ENCODE measurements at places on chromosomes 12 and 14.

DNA sequence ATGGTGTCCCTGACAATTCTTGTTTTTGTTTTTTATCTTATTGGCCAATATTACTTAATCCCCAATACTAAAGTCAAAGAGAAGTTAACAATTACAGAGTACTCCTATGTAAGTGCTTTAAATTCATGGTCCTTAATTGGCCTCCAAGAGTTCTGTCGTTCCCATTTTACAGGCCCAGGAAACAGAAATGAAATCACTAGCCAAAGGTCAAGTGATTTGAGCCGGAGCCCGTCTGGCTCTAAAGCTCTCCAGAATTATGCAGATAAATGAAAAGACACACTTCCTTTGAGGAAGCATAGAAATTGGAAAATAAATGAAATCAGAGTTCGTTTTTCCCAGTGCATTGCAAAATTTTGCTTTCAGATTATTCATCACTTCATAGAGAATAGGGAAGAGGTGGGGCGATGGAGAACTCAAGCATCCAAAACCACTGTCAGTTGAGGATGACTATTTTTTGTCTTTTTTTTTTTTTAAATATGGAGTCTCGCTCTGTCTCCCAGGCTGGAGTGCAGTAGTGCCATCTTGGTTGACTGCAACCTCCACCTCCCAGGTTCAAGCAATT is 78.5 kb downstream of the MAP1LC3B2 start:
- DNase-seq, result no peak

GRCh38 chr14:36268121-36268520 is 52.3 kb downstream of the MBIP start:
- DNase-seq, result no peak

DNA sequence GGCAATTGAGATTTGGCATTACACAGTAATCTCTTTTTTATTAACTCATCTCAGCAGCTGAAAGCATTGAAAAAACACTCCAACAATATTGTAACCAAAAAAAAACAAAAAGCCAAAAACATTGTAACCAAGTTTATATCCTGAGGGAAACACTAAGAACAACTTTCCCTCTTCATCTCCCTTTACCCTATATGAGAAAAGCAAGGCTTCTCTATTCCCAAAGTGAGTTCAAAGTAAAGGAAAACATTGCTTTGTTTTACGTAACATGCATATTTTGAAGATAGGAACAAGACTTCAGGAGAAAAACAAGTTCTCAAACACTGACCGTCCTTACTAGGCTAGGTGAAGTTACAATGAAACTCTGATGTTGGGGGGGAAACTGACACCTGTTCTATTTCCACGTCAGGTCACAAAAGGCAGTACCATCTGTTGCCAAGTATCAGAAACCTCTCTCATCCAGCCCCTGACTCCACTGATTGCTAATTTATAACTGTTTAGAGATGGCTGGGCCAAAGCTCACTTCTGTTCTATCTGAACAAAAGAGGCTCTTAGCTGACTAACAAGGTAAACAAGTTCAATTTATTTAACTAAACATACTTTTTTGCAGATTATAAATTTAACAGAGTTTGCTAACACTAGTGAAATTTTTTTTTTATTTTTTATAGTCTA is 67.9 kb upstream of the PLXNC1 start:
- DNase-seq, result no peak

DNA sequence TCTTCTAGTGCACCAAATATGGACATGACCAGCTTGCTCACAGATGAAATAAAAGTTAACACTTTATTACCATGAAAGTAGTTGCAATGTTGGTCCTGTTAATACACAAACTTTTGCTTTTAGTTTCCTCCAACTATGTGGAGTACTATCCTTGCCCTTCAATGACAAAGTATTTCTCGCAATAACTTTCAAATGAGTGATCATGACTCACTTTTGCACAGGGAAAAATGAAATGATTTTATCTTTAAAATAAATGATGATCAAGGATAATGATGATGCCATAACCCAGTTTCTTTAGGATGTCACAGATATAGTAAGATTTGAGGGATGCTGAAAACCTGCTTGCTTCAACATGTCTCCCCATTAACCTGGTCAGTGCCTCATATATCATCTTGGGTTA is 254.0 kb upstream of the KITLG start:
- DNase-seq, result no peak

GRCh38 chr12:27337376-27337775 is 4.7 kb downstream of the BMAL2 start:
- DNase-seq, result no peak

- no peak for DNase-seq
Observed at GRCh38 chr14:104766863-104767633, 14.1 kb downstream of the SIVA1 start.

GRCh38 chr12:89789862-89790261 is 81.2 kb upstream of the ATP2B1 start:
- DNase-seq, result peak; percentile 25

GRCh38 chr12:93991829-93992461 is 156.4 kb upstream of the PLXNC1 start:
- no peak for DNase-seq

DNA sequence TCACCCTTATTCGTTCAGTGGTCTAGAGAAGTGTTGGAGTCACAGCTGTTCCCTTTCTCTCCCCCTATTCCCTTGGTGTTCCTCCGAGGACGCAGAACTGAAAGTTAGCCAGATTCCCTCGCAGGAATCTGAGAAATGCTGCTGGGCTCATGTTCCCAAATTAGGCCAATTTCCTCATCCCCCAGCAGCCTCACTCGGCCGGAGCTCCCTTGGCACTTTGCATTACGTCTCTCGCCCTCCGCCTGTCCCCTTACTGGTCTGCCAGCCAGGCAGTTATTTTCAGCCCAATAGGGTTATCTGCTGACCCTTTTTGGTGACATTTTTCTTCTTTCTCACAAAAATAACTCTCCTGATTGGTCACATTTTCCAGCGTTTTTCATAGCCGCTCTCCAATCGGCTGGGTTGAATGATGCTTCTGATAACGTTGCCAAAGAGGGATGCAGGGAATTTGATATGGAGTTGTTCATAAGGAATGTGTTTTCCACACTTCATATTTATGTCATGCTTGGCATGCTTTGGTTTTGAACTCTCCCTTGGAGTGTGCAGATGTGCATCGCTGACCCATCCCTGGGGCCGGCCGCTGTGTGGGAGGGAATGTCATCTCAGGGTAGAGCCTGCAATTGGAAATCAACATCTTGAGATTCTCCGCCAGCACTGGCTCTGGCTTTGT is 9.9 kb downstream of the IFT43 start:
- DNase-seq, result no peak

GRCh38 chr14:71856199-71856919 is 75.9 kb upstream of the RGS6 start:
- DNase-seq, result no peak

DNA sequence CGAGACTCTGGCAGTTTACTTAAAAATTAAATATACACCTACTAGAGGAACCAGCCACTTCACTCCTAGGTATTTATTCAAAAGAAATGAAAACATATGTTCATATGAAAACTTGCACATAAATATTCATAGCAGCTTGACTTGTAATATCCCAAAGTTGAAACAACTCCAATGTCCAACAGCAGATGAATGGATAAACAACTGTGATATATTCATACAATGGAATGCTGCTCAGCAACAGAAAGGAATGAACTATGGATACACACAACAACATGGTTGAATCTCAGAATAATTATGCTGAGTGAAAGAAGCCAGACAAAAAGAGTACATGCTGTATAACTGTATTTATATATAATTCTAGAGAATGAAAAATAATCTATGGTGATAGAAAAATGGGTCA is 53.4 kb upstream of the DACT1 start:
- DNase-seq, result no peak

- no peak for DNase-seq
Observed at GRCh38 chr14:37585971-37586796, 8.9 kb downstream of the FOXA1 start.

- DNase-seq, result no peak
Observed at GRCh38 chr14:103708750-103709187, 6.5 kb downstream of the XRCC3 start.

DNA sequence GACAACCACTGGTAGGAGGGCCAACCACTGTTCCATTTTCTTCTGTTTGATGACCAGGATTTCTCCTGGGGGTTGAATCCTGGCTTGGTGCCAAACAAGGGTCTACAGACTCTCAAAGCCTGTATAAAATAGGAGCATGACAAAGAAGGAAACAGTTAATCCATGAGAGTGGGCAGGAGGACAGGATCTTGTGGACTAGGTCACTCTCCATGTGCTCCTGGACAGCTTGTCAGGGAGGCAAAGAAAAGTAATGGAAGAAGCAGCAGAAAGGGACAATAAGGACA is 243.7 kb downstream of the AKAP6 start:
- no peak for DNase-seq

DNA sequence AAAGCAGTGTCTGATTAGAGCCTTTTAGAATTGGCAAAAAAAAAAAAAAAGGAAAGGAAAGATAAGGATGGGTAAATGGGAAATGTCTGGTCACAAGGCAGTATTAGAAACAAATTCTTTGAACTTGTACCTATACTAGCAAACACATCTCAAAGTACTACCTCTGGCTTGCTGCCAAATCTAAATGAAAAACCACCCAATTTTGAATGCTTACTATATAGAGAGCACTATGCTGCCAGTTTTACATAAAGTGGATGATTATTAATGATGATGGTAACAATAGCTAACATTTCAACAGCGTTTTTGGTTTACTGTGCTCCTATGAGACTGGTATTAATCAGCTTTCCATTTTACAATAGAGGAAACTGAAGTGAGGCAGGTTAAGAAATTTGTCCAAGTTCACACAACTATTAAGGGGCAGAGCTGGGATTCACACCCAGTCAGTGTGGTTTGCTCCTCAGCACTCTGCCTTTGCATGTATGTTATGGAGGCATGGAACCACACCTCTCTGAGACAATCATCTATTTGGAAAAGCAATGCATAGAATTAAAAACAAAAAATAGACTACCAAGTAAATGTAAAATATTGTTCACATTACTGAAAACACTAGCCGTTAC is 34.2 kb downstream of the ATP2B1 start:
- DNase-seq, result no peak

DNA sequence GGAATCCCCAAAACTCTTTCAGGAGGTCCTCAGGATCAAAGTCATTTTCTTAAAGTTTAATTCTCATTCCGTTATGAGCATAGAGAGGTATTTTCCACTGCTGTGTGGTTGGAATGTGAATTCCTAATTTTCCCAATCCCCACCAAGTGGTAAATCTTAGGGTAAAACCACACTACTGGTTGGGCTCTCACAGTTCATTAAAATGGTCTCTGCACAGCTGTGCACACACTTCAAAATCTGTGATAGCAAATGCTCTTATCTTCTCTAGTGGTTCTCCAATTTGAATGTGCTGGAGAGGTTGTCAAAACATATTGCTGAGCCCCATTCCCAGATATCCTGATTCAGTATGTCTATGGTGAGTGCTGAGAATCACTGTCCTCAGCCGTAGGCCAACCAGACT is 189.1 kb downstream of the BMP4 start:
- DNase-seq, result no peak

DNA sequence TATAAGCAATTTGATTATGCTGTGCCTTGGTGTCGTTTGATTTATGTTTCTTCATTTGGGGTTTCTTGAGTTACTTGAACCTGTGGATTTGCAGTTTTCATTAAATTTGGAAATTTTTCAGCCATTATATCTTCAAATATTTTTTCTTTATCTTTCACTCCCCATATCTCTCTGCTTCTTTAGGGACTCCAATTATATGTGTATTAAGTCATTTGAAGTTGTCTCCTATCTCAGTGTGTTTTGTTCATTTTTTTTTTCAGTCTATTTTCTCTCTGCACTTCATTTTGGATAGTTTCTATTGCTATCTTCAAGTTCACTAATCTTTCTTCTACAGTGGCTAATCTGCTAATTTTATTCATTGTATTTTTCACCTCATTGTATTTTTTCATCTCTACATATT is 29.4 kb upstream of the RTRAF start:
- DNase-seq, result no peak

DNA sequence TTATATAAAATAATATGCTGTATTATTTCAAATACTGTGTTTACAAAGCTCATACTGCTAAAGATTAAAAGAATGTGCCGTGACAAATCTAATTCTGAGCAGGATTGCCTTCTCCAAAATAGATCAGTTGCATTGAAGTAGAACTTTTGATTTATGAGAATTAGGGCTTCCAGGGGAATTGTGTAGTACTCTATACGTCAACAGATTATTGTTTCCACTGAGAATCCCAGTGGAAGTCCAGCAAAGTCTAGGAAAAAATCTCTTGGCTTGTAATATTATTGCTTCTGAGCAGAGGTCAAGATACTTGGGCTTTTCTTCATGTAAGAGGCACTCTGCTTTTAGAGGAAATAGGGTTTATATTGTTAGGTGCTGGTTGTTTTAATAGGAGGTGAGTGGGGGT is 133.9 kb downstream of the TRHDE start:
- no peak for DNase-seq

DNA sequence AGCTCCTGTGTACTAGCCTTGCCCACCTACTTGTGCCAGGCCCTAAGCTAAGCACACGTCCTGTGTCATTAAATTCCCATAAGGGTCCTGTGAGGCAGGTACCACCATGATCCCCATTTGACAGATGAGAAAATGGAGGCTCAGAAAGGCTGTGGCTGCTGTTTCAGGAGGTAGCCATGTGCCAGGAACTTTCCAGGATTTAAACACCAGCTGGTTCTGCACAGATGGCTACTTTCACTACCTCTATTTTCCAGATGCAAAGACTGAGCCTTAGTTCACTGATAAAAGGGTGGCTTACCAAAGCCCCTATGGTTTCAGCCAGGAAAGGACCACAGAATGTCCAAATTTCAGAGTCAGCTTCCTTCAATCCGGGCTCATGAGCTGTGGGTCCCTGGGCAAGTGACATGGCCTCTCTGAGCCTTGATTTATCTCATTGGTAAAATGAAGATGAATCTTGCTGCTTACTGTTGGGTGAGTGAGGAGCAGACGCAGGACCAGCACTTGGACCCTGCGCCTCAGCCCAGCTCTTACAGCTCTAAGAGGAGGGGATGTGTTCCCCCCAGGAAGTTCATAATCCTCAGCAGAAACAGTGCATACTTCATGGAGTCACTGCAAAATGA is 23.5 kb downstream of the CMKLR1 start:
- DNase-seq, result no peak

GRCh38 chr12:101229841-101230241 is 19.8 kb upstream of the SLC5A8 start:
- no peak for DNase-seq

- DNase-seq, result no peak
Observed at GRCh38 chr14:93951635-93952540, 24.5 kb downstream of the ASB2 start.
